Anterior cingulate cortex (tissue), 58 donors: ENCODE measurements at places on chromosomes 6 and 20.
A peak's percentile ranks its signal among the peaks of the same experiment; 100 is the strongest.

- no peak for DNase-seq
Measured at GRCh38 chr6:160357088-160357487, 8.9 kb downstream of the SLC22A3 start.

- DNase-seq = no peak
Measured at GRCh38 chr6:15464211-15464725, 198.6 kb downstream of the DTNBP1 start.

- DNase-seq = no peak
Measured at GRCh38 chr20:8740265-8740664, 328.6 kb upstream of the PLCB4 start.

GRCh38 chr6:154653385-154653784, 79.8 kb upstream of the SCAF8 start:
- no peak for DNase-seq

GRCh38 chr6:93417421-93418013, 1.8 kb downstream of the EPHA7 start:
- peak; percentile 23 for DNase-seq

DNA sequence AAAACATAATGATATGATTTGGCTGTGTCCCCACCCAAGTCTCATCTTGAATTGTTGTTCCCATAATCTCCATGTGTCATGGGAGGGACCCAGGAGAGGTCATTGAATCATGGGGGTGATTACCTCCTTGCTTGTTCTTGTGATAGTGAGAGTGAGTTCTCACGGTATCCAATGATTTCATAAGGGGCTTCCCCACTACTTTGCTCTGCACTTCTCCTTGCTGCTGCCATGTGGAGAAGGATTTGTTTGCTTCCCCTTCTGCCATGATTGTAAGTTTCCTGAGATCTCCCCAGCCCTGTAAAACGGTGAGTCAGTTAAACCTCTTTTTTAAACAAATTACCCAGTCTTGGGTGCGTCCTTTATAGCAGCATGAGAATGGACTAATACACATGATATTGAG, 156.8 kb upstream of the PLCB4 start:
- DNase-seq = no peak

DNA sequence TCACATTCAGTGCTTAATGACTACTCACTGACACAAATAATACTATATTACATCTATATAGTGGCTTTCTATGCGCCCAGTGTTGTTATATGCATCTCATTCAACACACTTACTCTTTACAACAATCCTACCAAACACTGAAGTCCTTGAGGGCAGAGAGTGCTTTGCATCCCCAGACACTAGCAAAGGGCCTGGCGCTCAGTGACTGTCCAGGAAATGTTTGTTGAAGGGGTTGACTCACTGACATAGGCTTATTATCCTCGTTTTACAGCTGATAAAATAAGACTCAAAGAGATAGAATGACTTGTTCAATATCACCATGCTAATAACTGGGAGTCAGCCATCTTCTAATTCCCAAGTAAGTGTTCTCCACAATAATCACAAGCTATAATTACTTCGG, 163.3 kb downstream of the ARHGAP18 start:
- no peak for DNase-seq

DNA sequence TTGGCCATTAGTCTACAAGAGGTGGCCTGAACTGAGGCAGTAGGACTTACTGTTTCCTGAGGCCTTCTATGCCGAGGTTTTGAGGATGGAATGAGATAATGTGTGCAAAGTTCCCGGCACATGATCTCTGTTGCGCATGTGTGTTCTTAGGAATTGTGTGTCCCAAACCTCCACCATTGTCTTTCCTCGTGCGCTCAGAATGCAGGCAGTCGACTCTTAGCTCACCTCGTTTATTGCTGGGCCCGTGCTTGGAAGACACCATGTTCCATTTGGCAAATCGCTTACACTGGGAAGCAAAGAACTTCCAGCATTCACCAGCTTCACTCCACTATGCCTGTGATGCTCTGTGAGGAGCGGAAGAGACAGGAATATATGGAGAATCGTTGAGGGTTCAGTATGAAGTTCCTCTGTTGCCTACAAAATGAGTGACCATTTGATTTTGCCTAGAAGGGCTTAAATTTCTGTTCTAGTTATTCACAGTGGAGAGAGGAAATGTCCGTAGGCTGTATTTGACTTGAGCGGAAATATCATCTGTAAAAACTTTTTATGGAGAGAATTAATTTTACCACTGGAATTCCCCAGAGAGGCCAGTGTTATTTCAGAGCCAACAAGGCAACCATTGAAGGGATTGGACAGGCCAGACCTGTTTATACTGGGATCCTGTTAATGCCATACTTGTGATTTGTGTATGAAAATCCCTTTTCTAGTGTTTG, 75.7 kb upstream of the CLDN20 start:
- no peak for DNase-seq

GRCh38 chr6:81768150-81768942, 15.9 kb upstream of the TENT5A start:
- DNase-seq = no peak

GRCh38 chr20:39607141-39607540, 645.0 kb downstream of the DHX35 start:
- DNase-seq = no peak

DNA sequence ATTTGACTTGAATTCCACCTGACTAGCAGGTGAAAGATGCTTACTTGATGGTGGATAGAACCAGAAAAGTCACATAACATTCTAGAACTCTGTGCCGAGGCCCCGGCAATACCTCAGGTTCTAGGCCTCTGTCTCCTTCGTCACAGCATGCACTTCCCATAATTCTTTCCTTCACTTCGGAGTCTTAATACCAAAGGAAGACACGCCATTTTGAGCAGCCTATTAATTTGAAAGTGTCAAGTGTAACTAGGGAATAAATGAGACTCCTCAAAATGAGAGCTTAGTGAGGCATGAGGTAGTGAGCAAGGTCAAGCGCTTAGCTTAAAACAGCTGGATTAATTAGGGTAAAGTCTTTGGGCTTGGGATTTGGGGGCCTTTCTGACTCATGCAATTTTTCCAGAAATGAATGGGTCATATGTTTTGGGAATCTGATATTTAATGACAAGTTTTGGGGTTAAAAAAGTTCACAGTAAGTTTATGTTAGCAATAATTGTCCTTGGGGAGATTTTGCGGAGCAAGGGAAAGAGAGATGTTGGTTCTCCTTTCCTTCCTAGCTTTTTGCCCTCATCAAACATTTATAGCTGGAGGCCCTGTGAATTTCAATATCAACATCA, 29.1 kb upstream of the SGK1 start:
- DNase-seq = no peak

DNA sequence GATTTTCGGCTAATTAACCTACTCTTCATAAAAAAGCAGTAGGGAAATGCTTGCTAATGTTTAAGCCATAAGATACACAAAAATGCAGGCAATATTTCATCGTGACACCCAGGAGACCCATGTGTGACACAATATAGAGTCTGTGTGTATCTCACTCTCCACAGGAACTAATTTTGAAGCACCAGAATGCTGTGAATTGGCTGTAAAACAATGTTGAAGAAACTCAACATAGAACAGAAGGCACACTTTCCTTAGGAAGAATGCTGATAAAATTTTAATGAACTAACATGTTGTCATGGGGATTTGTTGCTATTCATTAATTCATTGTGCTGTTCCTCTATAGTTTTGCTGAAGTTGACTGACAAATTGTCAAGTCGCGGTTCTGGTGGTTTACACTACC, 249.4 kb upstream of the TFAP2D start:
- no peak for DNase-seq

DNA sequence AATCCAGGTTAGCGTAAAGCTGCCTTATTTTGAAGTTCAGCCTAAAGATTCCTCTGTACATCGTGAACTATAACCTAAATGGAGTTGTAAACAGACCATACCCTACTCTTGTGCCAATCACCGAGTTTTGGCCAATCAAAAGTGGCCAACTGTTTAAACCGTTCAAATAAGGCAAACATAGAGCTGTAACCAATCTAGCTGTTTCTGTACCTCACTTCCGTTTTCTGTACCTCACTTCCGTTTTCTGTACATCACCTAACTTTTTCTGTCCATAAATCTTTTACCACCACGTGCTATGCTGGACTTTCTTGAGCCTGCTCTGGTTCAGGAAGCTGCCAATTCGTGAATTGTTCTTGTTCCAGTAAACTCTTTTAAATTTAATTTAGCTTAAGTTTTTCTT, 39.7 kb downstream of the LBP start:
- DNase-seq = no peak

GRCh38 chr20:49185071-49185761, 2.9 kb downstream of the STAU1 start:
- no peak for DNase-seq

- DNase-seq = no peak
Measured at GRCh38 chr20:61934716-61935530, 130.8 kb downstream of the TAF4 start.

GRCh38 chr20:48339190-48339985, 488.4 kb downstream of the PREX1 start:
- DNase-seq = no peak

DNA sequence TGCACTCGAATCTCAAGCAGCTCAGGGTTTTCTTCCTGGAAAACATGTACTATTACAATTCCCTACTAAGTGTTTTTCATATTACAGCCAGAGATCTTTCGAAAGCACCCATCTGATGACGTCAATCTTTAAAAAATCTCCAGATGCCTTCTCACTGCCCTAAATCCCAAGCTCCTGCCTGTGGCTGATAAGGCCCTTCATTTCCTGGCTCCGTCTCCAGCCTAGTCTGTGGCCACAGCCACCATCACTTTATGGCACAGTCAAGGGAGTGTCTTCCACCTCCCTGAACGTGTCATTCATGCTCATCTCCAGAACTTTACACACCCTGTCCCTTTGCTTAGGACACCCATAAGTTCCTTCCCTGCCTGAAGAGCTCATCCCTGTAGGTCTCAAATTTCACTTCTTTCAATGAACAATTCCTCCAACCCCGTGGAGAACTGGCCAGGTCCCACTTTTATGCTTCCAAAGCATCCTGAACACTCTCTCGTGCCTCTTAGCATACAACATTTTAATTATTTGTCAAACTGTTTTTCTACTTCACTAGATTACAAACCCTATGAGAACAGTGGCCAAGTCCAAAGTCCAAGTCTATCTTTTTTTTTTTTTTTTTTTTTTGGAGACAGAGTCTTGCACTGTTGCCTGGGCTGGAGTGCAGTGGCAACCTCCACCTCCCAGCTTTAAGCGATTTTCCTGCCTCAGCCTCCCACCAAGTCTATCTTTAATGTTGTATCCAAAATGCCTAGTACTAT, 106.1 kb upstream of the AGPAT4 start:
- no peak for DNase-seq

DNA sequence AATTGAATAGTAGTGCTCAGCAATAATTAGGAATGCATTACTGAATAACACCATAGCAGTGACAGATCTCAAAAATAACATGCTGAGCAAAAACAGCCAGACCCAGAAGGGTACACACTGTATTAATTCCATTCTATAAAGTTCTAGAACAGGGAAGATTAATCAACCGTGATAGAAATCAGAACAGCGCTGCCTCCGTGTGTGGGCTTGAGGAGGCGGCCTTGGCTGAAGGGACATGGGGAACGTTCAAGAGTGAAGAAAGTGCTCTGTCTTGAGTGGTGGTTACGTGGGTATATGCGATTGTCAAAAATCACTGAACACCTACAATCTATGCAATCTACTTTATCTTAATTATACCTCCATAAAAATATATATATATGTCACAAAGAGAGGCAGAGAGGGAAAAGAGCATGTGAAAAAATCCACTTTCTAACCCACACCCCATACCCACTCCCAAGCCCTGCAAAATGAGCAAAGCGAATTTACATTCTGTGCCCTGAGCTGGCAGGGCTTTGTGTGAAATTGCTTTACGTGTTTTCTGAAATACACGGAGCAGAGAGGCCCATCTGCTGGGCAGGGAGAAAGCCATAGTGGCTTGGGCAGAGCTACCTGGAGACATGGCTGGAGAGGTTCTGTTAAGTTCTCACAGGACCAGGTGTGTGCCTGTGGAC, 74.4 kb downstream of the NFATC2 start:
- no peak for DNase-seq

DNA sequence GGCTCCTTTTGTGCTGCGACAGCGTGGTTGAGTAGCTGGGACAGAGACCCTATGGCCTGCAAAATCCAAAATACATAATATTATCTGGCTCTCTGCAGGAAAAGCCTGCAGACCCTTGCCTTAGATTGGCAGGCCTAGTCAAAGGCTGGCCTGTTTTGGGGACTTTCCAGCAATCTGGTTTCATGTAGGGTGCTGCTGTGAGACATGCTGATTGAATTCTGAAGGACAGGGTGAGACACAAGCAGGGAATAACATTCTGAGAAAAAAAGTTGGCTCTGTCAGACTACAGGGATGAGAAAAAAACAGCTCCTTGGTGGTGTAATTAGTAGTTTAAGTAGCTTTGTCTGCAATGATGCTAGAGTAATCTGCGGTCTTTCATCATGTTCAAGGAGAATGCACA, 402.7 kb upstream of the AGPAT4 start:
- no peak for DNase-seq

GRCh38 chr6:68527691-68528090, 107.4 kb upstream of the ADGRB3 start:
- no peak for DNase-seq

GRCh38 chr6:75842191-75842590, 93.2 kb downstream of the MYO6 start:
- DNase-seq = no peak

DNA sequence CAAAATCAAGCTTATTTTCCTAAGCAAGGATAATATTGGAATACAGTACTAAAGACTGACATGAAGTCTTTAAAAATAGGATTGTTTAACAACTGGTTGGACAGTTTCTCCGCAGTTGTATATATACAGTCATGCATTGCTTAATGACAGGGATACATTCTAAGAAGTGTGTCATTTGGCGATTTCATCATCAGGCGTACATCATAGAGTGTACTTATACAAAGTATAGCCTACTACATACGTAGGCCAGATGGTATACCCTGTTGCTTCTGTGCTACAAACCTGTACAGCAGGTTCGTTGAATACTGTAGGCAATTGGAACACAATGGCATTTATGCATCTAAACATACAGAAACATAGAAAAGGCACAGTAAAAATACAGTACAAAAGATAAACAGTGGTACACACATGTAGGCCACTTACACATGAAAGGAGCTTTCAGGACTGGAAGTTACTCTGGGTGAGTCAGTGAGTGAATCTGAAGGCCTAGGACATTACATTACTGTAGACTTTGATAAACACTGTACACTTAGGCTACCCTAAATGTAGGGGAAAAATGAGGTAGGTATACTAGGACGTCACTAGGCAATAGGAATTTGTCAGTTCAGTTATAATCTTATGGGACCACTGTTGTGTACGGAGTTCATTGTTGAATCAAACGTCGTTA, 20.1 kb downstream of the HECA start:
- DNase-seq = no peak

GRCh38 chr20:56411759-56412472, at the start of gene CASS4:
Gene CASS4 (plus strand): TSS chr20:56412260. CDS start chr20:56412459, 199 bp downstream.
- no peak for DNase-seq

DNA sequence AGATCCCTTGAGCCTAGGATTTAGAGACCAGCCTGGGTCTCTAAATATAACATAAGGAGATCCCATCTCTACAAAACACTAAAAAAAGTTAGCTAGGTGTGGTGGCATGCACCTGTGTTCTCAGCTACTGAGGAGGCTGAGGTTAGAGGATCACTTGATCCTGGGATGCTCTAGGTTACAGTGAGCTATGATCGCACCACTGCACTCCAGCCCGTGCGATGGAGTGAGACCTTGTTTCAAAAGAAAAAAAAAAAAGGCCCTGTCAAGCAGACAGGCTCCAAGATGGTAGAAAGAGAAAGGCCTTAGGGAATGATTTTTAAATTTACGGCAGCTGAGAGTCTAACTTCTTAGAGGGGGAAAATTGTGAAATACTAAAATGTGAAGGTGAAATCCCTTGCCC, 22.6 kb upstream of the NCOA3 start:
- DNase-seq = no peak

- no peak for DNase-seq
Measured at GRCh38 chr6:162363757-162364156, 363.8 kb downstream of the PRKN start.

GRCh38 chr6:142878407-142878806, 66.6 kb downstream of the HIVEP2 start:
- DNase-seq = no peak
